ENCODE measurements at places on chromosomes 4 and X.

- DNase-seq, result no peak
These were observed 22.5 kb upstream of the FAM9A start for GRCh38 chrX:8823698-8824097.

DNA sequence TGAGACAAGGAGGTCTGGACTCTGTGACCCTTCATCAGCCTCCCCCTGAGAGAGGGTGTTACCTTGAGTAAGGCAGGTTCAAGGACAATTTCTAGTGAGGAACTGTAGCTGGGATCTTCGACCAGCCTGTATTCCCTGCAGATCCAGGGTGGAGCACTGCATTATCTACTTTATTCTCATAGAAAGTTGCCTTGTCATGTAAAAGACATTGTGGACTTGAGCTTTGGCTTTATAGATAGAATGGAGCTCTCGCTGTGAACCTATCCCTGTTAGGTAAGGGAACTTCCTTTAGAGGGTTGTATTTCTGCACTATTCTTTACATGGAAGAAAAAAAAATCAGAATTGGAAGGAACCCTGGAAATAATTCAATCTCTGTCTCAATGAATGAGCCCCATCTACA lies 91.4 kb downstream of the MAOA start:
- no peak for DNase-seq

- no peak for DNase-seq
These were observed 170.7 kb downstream of the PTTG2 start for GRCh38 chr4:38130884-38131283.

DNA sequence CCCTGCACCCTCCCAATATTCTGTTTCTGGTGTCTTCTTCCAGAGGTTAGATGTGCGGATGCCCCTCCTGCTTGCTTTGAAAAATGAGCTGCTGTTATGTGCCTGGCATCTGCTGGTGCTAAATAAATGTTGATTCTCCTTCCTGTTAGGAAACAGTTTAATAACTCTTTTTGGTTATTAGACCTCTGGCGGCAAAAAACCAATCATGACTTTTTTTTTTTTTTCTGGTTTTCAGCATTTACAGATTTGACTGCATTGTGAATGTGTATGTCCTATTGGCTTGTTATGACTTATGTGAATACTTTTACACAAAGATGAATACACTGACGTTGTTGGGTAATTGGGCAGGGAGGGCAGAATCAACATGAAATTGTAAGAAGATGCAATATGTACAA lies 13.6 kb upstream of the TMEM156 start:
- no peak for DNase-seq

DNA sequence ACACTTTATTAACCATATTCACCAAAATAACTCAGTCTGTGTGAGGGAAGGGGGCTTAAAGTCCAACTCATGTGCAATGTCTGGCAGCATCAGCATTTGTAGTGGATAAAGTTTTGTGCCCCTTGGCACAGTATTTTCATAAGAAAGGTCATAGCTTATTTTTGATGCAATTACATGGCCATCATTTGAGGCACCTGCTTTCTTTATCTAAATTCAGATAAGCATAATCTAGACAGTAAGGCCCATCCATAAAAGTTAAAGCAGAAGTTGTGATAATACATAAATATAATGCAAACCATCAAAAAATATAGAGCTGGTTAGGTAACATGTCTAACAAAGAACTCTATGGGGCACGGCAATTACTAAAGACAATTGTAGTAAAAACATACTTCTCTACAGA lies 763.7 kb downstream of the DMD start:
- DNase-seq, result no peak

DNA sequence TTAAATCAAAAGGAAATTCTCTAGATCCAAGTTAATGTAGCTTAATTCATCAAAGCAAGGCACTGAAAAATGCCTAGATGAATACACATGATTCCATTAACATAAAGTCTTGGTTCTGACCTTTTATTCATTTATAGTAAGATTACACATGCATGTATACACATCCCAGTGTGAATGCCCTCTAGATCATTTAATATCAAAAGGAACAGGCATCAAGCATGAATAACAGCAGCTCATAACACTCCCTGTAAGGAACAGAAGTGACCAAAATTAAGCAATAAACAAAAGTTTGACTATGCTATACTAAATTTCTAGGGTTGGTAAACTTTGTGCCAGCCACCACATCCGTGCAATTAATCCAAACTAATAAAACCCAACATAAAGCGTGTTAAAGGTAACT lies 511.5 kb downstream of the SPIN4 start:
- no peak for DNase-seq

DNA sequence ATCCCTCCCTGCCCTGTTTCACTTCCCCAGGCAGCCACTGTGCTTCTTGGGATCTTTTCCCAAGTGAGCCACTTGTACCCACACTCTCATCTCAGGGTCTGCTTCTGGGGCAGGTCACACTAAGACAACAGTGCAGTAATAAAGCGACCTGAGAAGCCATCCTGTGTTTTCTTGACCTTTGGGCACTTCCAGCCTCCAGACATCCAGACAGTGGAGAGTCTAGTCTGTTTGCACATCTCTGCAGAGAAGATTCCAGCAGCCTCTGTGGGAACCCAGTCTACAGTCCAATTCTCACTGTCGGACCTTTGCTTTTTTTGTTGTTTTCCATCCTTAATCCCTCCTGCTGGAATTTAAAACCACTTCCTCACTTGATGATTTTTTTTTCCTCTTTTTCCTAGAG lies 50.3 kb upstream of the ATP6AP2 start:
- DNase-seq, result no peak

GRCh38 chr4:145546175-145546915 lies 64.7 kb downstream of the SMAD1 start:
- DNase-seq, result no peak

GRCh38 chrX:70480660-70481018 lies 36.0 kb downstream of the DLG3 start:
- no peak for DNase-seq

GRCh38 chr4:24321616-24322015 lies 262.7 kb downstream of the DHX15 start:
- no peak for DNase-seq

- DNase-seq, result no peak
These were observed 9.6 kb downstream of the OTOP1 start for GRCh38 chr4:4217113-4217512.

DNA sequence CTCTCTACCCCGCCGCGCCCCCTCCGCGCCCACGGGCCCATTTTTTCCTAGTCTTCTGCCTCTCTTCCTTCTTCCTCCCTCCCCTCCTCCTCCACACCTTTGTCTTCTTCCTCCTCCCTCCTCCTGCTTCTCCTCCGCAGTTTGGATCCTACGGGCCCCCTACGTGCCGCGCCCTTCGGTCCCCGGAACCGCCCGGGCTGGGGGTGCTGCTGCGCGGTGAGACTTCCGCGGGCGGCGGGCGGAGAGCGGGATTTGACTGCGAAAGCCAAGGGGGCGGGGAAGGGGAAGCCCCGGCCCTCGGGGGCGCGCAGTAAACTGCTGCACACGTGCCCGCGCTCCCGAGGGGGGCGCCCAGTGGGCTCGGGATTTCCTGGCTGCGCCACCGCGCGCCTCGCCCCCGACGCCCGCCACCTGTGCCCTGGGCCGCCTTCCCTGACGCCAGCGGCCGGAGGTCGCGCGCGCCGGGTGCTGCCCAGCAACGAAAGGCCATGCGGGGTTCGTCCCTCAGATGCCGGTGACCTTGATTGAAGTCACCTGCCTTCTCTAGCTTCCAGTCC lies 3.3 kb upstream of the NKX3-2 start:
- DNase-seq, result no peak

DNA sequence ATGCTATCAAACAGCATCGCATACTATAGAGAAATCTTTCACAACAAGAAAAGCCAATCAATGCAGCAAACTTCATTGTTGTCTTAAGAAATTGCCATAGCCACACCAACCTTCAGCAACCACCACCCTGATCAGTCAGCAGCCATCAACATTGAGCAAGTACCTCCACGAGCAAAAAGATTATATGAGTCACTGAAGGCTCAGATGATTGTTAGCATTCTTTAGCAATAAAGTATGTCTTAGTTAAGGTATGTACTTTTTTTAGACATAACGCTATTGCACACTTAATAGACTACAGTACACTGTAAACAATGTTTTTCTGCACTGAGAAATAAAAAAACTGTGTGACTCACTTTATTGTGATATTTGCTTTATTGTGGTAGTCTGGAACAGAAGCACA lies 37.8 kb upstream of the FUNDC1 start:
- no peak for DNase-seq

GRCh38 chrX:139692506-139692849 lies 15.5 kb downstream of the MCF2 start:
- DNase-seq, result no peak

DNA sequence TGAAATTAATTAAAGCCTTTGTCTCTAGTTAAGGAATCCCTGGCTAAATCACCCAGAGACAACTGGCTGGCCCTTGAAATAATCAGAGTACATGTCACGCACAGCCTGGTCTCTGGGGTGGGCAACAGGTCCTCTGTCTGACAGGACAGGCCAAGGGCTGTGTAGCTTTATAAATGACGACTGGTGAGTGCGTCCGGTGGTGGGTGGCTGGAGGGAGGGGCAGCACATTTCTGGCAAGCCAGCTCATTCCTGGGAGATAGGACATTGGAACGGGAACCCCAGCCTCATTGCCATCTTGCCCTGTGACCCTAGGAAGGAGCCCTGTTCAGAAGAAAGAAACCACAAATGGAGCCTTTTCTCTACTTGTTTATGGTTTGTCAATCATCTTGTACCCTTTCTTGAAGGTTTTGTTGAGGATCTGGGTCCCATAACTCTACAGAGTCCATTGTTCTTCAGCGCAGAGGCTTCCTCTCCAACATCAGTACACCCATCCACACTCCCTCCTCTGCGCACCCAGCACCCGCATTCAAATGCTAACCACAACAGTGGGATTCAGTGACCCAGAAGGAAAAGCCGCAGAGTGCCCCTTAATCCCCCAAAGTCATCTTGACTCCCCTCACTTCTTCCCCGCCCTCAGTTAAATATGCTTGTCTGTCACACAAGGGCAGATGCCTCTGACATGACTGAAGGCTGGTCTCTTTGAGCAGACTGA lies 368.1 kb downstream of the UNC5C start:
- no peak for DNase-seq

- no peak for DNase-seq
These were observed 102.9 kb downstream of the GRXCR1 start for GRCh38 chr4:42995343-42995944.

GRCh38 chr4:177558995-177559394 lies 116.8 kb upstream of the AGA start:
- no peak for DNase-seq
